ENCODE measurements at places on chromosomes 4 and X.

DNA sequence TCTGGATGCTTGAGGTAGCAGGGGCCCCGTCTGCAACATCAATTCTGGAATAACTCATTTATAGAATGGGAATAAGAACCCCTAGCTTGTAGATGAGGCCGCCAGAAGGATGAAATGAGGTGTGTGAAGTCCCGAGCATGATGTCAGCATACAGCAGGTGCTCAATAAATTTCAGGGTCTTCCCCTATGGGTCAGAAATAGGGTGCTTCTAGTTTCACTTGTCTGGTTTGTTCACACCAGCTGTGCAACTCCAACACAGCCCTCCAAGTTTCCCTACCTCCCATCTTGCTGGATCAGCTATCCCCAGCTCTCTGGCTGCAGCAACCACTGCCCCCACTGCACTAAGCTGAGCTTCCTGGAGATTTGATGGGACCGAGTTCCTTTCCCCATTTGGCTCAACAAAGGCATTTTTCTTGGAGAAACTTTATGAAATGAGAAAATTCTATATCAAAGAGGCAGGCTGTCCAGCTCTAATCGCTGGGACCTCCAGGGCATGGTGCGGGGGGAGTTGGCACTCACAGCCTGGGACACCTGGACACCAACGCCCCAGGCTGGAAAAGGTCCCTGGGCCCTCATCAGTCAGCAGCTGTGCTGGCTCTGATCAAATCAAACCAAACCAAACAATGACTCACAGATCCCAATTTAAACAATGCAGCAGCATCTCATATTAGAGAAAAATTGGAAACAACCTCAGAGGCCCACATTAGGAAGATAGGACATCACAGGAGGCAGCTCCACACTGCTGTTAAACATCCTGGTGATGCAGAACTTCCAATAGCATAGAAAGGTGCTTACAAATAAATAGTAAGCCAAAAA, 13.3 kb downstream of the SLC2A9 start:
- DNase-seq, result no peak

DNA sequence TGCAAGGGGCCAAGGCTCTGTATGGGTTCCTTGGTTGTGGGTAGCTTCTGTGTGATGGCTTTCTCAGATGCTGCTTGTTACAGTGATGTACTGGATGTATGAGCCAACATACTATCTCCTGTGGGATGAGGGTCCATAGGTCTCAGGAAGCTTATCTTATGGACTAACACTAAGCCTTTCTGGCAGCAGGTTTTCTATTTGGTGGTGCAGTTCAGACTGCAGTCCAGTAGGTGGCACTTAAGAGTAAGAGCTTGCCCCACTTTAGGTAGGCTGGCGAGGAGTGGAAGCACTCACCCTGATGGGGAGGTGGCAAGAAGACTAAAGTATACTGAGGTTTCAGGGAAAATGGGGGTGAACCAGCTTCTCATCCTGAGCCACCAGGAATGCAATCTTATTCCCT, 306.7 kb upstream of the MAOA start:
- no peak for DNase-seq

DNA sequence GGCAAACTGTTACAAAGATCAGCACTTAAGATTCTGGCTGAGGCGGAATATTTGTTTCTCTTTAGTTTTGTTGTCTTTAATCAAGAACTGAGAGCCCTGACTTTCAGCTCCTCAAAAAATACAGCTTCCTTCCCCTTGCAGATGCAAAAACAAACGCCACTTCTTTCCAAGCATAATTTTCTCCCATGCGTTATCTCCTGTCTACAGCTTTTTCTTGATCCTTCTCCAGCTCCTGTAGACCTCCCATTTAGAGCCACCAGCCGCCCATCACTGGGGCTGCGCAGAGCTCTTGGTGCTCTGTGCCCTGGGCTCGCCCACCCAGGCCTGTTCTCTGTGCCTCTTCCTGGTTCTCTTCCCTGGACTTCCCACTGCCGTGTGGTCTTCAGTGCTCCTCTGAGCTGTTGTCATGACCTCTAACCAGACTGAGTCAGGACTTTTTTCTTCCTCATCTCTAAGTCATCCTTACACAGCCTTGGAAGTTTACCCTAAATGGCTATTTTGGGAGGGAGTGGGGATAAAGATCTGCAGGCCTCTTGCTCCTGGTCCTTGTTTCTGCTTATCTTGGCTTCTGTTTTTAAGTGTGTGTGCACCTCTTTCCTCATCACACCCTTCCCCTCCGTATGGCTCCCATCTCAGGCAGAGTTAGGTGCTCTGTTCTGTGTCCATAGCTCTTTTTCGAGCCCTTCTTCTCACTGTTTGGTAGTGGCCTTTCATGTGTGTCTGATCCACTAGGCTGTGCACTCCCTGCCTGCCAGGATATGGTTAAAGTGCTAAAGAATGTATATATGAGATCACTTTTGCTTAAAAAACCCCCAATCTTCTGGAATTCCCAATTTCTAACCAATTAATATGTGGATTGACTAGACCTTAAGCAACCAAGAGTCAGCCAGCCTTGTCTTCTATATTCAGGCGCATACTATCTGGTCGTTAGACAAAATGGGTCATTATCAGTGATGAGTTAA, 122.5 kb downstream of the PTTG2 start:
- DNase-seq, result no peak

GRCh38 chrX:118780509-118780908, 43.1 kb upstream of the ZCCHC12 start:
- DNase-seq, result no peak

DNA sequence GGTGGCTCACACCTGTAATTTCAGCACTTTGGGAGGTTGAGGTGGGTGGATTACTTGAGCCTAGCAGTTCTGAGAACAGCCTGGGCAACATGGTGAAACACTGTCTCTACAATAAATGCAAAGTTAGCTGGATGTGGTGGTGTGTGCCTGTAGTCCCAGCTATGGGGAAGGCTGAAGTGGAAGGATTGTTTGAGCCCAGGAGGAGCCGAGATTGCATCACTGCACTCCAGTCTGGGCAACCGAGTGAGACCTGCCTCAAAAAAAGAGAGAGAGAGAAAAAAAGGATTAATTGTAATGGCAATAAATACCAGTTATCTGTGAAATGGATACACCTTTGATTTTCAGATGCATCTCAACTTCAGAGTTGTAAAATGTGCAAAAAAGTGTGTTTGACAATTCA, 58.8 kb downstream of the SPRY1 start:
- DNase-seq, result no peak

DNA sequence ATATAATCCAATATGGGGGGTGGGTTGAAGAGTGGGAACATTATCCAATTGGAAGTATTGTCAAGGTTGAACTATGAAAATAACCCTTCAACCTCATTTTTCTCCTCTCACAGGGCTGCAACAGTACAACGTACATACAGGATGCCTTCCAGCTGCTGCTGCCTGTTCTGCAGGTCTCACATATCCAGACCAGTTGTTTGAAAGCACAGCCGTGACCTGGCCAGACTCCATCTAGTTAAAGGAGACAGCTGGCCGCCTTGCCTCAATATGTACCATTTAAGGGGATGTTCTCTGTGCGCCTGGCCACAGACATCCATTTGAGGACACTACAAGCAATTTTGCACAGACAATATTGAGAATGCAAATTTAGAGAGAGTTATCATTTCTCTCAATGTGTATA, 75.7 kb downstream of the FAM114A1 start:
- no peak for DNase-seq

DNA sequence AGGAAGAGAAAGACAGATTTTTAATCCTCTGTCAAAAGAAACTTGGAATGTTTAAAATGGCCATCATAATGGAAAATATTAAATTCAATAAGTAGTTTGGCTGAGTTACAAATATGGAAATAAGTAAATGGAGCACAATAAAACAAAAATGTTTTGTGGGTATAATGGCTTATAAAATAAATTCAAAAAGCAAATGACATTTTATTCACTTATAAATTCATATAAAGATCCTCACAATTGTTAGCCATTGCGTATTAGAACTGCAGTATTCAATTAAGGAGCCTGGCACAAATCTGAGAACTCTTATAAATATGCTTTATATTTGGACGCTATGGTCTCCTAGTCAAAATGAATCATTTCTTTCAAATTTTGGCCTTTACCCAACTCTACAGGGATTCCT, 339.0 kb upstream of the PABPC4L start:
- DNase-seq, result no peak

DNA sequence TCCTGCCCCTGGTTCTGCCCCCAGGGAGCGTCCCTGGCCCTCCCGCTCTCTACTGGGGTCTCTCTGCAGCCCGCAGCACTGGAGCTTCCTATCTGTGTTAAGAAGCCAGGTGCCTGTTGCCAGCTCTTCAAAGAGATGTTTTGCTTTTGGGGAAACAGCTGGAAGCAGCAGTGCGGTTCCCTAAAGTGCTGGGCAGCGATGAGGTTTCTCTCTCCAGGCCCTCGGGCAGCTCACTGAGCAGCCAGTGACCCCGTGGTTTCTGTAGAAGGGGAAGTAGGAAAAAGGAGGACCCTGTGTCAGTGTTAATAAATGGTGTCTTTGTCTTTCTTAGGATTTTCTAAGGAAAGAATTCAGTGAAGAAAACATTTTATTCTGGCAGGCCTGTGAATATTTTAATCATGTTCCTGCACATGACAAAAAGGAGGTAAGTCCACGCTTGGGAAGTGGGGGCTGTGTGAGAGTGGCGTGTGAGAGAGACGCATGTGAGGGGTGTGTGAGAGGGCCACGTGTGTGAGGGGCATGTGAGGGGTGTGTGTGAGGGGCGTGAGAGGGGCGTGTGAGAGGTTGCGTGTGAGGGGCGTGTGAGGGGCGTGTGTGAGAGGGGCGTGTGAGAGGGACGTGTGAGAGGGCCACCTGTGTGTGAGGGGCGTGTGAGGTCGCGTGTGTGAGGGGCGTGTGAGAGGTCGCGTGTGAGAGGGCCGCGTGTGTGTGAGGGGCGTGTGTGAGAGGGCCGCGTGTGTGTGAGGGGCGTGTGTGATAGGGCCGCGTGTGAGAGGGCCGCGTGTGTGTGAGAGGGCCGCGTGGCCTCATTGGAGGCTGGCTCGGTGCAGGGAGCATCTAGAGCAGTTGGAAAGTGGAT, 27.1 kb upstream of the HGFAC start:
- no peak for DNase-seq

DNA sequence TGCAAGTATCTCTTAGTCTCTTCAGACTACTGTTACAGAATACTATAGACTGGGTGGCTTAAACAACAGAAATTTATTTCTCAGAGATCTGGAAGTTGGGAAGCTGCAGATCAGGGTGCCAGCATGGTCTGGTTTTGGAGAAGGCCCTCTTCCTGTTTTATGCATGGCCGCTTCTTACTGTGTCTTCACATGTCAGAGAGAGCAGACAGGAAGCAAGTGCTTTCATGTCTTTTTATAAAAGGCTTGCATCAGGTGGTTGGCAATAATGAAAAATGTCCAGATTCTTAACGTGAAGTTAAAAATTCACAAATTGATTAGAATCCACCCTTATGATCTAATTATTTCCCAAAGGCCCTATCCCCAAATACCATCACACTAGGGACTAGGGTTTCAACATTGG, 284.9 kb downstream of the RPA4 start:
- DNase-seq, result no peak

DNA sequence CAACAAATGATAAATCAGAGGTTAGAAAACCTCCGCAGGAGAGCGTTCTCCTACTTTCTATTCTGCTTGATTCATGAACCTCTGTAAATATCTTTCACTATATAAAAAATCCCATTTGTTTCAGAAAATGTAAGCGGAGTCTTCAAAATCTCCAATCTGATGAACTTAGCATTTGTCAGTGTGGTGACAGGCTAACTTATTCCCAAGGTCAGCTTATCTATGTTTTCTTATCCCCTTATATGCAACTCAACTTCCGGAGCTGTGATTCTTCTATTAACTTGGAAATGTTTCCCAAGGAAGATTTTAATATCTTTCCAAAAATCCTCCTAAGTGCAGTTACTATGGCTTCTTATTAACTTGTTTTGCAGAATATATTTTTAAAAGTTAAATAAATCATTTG, 87.5 kb upstream of the C1QTNF7 start:
- no peak for DNase-seq

- DNase-seq, result no peak
Measured at GRCh38 chrX:124555036-124555595, 208.8 kb downstream of the SH2D1A start.

GRCh38 chr4:166902941-166903340, 331.4 kb downstream of the SPOCK3 start:
- DNase-seq, result no peak

DNA sequence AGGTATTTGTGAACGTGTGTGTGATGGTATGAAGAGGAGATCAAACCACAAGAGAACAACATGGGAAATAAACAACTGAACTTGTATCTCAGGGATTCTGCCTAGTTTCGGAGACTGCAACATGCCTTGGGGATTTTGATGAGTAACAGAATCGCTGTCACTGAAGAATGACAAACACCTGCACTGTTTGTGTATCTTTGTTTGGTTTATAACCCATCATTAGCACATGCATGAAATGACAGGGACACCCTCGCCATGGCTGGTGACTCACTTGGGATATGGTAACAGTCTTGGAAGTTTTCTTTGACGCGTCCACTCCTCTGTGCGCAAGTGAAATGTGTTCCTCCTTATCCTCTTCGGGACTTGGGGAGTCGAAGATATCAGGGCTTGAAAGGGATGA, 30.3 kb upstream of the MAP3K15 start:
- no peak for DNase-seq

- DNase-seq, result no peak
Measured at GRCh38 chrX:20159797-20160385, 18.3 kb upstream of the EIF1AX start.

GRCh38 chr4:40837094-40837870, 87.5 kb downstream of the NSUN7 start:
- DNase-seq, result no peak

DNA sequence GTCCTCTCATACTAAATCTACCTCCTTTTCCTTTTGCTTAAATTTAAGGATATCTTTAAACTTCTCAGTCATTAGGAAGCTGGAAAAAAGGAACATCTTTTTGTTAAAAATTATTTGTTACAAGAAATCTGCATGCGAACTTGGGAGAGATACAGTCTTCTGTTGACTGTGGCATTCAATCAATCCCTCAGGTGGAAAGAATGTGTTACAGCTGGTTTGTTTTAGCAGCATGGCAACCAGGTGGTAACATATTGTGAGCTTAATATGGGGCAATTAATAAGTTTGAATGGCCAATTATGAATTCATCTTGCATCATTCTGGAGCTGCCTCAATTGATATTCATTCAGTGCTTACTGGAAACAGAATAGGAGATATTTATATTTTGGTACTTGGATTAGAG, 135.0 kb downstream of the GC start:
- DNase-seq, result no peak

DNA sequence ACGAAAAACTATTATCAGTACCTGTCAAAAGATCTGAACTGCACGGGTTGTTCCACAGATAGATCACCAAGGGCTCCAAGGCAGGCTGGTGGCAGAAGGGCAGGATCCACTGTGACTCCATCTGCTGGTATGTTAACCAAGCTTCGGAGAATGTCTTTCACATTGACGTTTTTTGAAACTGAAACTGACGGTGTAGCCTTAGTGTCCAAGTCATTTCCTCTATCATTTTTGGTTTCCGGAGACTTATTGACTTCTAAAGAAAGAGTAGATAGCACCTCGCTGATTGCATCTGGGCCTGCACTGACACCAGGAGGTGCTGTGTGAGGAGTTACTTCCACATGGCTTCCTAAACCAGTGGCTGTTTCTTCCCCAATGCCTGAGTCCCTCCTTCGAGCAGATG, 186.9 kb downstream of the LRBA start:
- DNase-seq, result peak; percentile 6

All from stimulated activated CD8-positive, alpha-beta memory T cell treated with anti-CD3 and anti-CD28 coated beads, Interleukin-4, amount 100 ng/mL, for 1 hour (primary cell).